ENCODE measurements at places on chromosomes 16 and 17. TPM values are rescaled to one million over a fixed set of nuclear protein-coding genes. Genes with fewer than 3 reads are reported as not detected.

Gene KCNJ12
- total RNA-seq = 2.5 TPM

Gene HID1
- total RNA-seq = 14.4 TPM

Gene DRC3
- total RNA-seq = 0.32 TPM

Gene AGRP
- total RNA-seq = not detected

Gene PNPO
- 28.2 TPM for total RNA-seq

Gene PDK2
- 41.9 TPM for total RNA-seq

Gene CCDC40
- total RNA-seq = 7.9 TPM

Gene CDH11
- total RNA-seq = 23.7 TPM

Gene C1QL1
- total RNA-seq = not detected

Gene ATP6V0D1
- total RNA-seq = 89.5 TPM

Gene MRPS23
- total RNA-seq = 31.9 TPM

Gene HSPB9
- total RNA-seq = not detected

Gene TBC1D3C
- total RNA-seq = 0.19 TPM

Gene LPO
- not detected for total RNA-seq

Gene WSB1
- total RNA-seq = 160 TPM

Gene GNG13
- total RNA-seq = not detected

Gene CRISPLD2
- total RNA-seq = 256 TPM

Gene IL21R
- 0.22 TPM for total RNA-seq

Gene PIMREG
- total RNA-seq = not detected

Gene CCL22
- total RNA-seq = not detected

Gene MEOX1
- total RNA-seq = 25.3 TPM

Gene CRAMP1
- total RNA-seq = 15.4 TPM

Gene TMEM238L
- total RNA-seq = not detected

Gene ANKRD40CL
- total RNA-seq = not detected

Gene COL1A1
- total RNA-seq = 309 TPM

Gene ALOXE3
- total RNA-seq = not detected

Gene PPP1R1B
- 33.1 TPM for total RNA-seq

Gene TRPV2
- 43.7 TPM for total RNA-seq

Gene CCL7
- total RNA-seq = 1.3 TPM

Gene GEMIN4
- 19.2 TPM for total RNA-seq

Gene FOXC2
- 0.42 TPM for total RNA-seq

Gene ABCA6
- 106 TPM for total RNA-seq

Gene C16orf54
- total RNA-seq = 5.2 TPM

Gene MYL4
- 1.5 TPM for total RNA-seq

Gene HYDIN
- total RNA-seq = 0.55 TPM

Gene SOX8
- total RNA-seq = 1.3 TPM

Gene BOLA2B
- 94.9 TPM for total RNA-seq

Gene C17orf100
- 0.58 TPM for total RNA-seq

Gene ACE
- 14.1 TPM for total RNA-seq

Gene NOD2
- 4.5 TPM for total RNA-seq

Gene C1QBP
- total RNA-seq = 110 TPM

Gene FBXO31
- total RNA-seq = 66.9 TPM

Gene TSPAN10
- total RNA-seq = 0.29 TPM

Gene MATCAP1
- total RNA-seq = 14.5 TPM

Gene AXIN2
- 26.9 TPM for total RNA-seq

Gene NOTUM
- not detected for total RNA-seq

Gene GAA
- 61.4 TPM for total RNA-seq

Gene RTN4RL1
- 11.2 TPM for total RNA-seq

Gene CD300C
- total RNA-seq = 4.1 TPM

Gene PDE6G
- 1.3 TPM for total RNA-seq

Gene CCR7
- 0.39 TPM for total RNA-seq

Data from mesenteric fat pad (tissue), 1 donor.